ENCODE measurements at places on chromosomes 11 and 22.

- DNase-seq = no peak
Measured at GRCh38 chr11:96316869-96317268, 26.1 kb downstream of the MAML2 start.

GRCh38 chr11:128624269-128625175, 37.2 kb upstream of the ETS1 start:
- no peak for DNase-seq

- DNase-seq = no peak
Measured at GRCh38 chr11:61489833-61490721, 18.5 kb upstream of the LRRC10B start.

DNA sequence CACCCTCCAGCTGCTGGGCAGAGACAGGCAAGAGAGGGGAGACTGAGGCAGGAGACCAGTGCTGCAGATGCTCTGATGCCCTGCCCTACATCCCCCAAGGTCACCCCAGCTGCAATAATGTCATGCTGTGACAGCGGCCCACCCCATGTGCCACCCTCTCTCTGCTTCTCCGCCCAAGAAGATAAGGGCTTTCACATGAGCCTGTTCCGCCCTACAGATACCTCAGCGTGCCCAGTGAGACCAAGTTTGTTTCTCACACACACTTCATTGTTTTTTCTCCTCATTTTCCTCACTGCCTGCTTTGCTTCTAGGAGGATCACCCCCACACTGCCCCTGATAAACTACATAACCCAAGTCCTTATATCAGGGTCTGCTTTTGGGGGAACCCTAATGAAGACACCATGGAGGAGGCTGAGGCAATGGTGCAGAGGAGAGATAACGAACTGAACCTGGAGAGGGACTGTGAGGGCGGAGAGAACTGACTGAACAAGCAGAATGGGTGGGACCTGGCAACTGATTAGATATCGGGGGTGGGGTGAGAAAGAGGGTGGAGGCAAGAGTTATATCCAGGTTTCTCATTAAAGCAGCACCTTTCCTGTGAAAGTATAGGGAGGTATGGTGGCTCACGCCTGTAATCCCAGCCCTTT, 37.5 kb upstream of the TSKU start:
- DNase-seq = no peak

DNA sequence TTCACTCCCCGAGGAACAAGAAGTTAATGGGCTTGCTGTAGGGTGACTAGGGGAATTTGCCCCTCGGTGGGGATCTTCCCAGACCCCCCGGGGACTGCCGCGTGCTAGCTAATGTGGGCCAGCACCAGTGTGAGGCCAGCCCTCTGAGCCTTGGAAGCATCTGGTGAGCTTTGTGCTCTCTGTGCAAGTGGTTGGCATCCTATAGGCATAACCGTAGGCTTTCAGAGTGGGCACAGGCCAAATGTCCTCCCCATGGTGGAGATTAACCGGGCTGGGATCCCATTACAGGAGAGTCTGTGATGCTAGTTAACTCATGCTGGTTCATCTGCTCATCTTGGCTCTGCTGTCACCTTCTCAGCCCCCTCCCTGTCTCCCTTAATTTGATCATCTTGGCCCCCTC, 125.7 kb downstream of the TRIM29 start:
- no peak for DNase-seq

DNA sequence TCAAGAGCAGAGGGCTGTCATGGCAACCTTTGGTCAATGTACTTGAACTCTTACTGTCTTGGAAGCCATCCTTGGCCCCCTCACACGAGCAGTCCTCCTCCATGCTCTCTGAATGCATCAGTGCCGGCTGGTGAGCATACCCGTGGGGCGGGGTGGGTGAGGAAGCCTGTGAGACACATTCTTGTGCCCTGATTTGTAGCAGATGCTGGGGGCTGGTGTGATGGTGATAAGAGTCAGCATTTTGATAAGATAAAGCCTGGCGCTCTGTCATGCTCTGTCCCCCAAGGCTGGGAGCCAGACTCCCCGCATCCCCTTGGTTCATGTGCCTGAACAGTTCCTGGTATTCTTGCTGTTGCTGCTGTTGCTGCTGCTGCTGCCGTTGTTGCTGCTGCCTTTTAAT, 20.5 kb upstream of the APOA1 start:
- DNase-seq = no peak

- DNase-seq = no peak
Measured at GRCh38 chr11:250740-251299, 14.0 kb downstream of the PSMD13 start.

DNA sequence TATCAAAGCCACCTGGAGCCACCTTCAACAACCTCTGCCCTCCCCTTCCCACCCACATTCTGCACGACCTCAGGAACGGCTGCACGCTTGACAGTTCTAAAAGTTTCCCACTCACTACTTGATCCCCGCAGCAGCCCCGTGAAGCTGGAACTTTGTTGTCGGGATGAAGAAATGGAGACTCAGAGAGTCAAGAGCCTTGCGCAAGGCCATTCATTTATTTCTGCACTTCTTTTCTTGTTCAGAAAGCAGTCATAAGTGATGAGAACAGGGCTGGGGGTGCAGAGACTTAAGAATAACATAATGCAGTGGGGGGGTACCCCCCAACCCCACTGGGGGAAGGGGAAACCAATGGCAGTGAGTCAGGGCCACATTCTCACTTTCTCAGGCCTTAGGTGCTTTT, 2.2 kb upstream of the ZFTA start:
- no peak for DNase-seq

DNA sequence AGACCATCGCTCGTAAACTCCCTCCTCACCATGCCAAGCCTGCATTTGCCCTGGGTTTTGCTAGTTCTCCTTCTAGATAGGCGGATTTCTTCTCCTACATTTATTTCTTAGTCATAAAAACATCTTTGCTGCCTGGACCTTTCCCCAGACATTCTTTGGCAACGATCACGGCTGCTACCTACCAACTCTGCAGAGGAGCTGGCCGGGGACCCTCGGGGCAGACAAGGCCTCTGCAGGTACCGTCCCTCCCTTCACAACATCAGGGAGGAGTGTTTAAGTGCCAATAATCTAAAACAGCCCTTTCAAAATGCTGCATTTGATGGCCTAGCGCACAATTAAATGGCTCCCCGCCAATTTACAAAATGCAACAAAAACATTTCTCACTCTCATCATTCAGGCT, 34.4 kb downstream of the BRD1 start:
- DNase-seq = no peak

- DNase-seq = no peak
Measured at GRCh38 chr11:82899186-82899820, 927 bp downstream of the PRCP start.

- no peak for DNase-seq
Measured at GRCh38 chr11:96342014-96342960, 708 bp downstream of the MAML2 start.

DNA sequence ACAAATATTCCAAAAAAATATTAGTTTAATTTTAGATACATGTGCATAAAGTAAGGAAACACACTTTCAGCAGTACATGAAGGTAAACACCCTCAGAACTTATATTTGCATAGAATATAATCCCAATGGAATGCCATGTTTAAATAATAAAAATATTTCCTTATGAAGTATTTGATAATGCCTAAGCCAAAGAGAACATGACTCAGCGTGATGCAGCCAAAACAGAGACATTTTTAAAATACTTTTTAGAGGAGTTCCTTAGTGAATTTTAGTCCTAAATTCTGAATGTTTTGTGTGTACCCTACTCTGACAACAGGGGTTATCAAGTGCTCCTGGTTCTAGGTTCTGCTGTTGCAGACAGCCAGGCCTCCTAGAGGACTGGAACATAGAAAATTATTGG, 39.1 kb upstream of the POU2AF2 start:
- DNase-seq = no peak

DNA sequence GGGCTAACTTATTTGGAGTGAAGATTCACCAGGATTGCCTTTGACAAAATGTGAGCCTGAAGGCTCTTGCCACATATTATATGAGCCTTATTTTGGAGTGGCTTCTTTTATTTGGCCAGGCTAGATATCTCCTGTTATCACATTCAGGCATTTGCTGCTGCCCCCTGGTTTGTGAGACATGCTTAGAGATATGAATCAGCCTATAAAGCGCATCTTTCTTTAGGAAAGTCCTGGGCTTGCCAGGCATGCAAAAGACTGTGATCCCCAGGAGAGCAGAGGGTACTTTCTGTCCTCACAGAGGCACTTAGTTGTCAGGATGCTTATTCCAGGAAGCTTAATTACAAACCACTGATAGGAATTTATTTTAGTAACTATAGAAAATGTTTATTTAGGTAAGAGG, 333.3 kb downstream of the FAT3 start:
- no peak for DNase-seq

GRCh38 chr22:45033136-45033535, 23.3 kb upstream of the PHF21B start:
- DNase-seq = no peak

DNA sequence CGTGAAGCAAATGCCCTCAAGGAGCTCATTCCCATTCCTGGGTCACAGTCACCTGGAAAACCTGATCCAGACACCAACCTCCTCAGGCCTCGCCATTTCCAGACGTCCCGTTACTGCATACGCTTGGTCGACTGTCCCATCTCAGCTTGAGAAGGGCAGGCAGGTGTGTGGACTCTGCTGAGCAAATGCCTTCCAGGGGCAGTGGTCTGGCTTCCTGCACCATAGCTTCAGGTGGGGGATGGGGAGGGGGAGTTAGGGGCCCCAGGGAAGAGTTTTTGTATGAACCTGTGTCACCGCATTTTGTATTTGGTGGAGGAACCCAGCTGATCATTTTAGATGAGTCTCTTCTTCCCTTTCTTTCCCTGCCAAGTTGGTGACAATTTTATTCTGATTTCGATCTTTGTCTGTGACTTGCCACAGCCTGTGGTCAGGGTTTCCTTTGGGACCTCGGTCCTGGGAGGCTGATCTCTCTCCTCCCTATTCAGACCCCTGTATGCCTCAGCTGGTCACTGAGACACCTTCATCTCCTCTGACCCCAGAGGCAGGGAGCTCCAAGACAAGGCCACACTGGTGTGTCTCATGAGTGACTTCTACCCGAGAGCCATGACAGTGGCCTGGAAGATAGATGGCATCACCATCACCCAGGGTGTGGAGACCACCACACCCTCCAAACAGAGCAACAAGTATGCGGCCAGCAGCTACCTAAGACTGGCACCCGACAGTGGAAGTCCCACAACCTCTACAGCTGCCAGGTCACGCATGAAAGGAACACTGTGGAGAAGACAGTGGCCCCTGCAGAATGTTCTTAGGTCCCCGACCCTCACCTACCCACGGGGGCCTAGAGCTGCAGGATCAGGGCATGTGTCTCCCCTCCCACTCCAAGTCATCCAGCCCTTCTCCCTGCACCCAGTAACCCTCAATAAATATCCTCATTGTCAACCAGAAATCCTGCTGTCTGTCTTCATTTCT, 22.9 kb downstream of the IGLL5 start:
- no peak for DNase-seq

DNA sequence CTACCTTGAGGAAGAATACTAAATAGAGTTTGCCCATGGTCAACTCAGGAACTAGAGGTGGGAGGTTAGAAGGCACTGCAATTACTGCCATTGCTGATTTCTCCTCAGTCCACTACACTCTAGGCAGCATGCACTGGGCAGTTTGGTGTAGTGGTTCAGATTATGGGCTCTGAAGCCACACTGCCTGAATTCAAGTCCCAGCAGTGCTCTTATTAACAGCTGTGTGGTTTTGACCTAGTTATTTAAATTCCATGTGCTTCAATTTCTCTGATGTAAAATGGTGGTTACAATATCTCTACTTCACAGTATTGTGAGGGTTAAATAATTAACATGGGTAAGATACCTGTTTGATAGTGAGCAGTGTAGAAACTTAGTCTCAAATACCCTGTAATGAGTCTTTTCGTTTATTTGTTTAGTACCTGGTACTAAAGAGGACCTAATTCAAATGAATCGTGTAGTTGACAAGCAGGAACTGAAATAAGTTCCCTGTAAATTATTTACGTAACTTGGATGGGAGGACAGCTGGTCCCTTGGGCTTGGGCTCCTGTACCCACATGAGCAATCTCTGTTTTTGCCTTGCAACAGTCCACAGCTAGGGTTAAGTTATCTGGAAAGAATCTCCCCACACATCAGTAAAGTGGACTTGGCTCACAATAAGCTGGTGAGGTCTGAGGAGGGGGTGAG, 17.8 kb downstream of the PRR5L start:
- DNase-seq = no peak

GRCh38 chr11:61684870-61685616, 4.9 kb downstream of the DAGLA start:
- DNase-seq = no peak

DNA sequence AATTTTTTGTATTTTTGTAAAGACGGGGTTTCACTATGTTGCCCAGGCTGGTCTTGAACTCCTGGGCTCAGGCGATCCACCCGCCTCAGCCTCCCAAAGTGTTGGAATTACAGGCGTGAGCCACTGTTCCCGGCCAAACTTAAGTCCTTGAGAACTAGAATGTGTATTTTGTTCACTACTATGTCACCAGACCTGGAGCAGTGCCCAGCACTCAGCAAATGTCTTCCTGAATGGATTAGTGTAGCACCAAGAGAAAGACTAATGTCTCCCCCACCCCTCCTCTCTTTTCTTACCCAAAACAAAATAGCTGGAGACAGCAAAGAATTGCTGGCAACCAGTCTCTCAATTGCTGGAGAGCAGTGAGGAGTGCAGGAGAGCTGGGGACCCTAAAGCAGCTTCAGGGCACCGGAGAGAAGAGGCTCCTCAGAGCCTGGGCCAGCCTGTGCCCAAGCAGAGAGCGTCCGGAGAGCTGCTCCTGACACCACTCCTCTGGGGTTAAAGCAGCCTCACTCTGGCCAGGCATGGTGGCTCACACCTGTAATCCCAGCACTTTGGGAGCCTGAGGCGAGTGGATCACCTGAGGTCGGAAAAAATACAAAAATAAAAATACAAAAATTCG, 14.9 kb downstream of the SLC25A18 start:
- no peak for DNase-seq

GRCh38 chr11:78293536-78293935, 104.8 kb downstream of the USP35 start:
- DNase-seq = no peak

DNA sequence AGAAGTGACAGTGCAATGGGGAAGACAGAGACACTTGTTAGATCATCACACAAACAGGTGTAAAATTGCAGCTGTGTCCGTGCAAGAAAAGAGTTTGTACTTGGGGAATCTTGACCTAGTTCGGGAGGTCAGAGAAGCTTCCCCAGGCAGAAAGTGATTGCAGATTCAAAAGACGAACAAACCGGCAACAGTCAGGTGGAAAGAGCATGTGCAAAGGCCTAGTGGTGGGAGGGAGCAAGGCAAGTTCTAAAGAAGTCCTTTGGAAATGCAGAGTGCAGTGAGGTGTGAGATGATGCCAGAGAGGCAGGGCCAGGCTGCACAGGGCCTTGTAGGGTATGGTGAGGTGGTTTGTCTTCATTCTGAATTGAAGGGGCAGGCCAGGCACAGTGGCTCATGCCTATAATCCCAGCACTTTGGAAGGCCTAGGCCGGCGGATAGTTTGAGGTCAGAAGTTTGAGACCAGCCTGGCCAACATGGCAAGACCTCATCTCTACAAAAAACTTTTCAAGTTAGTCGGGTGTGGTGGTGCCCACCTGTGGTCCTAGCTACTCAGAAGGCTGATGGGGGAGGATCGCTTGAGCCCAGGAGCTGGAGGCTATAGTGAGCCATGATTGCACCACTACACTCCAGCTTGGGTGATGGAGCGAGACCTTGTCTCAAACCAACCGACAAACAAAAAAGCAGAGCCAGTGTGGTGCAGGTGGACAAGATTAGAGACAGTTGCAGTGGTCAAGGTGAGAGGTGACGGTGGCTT, 1.9 kb upstream of the ESS2 start:
- DNase-seq = no peak

- DNase-seq = no peak
Measured at GRCh38 chr11:86663291-86663690, 9.1 kb downstream of the ME3 start.

- no peak for DNase-seq
Measured at GRCh38 chr11:22106566-22106965, 86.3 kb upstream of the ANO5 start.

GRCh38 chr11:93020248-93021046, 51.0 kb downstream of the MTNR1B start:
- DNase-seq = no peak

Data from cerebellar nuclear complex (tissue), 1 donor.